ENCODE measurements at places on chromosomes 11 and 22.

DNA sequence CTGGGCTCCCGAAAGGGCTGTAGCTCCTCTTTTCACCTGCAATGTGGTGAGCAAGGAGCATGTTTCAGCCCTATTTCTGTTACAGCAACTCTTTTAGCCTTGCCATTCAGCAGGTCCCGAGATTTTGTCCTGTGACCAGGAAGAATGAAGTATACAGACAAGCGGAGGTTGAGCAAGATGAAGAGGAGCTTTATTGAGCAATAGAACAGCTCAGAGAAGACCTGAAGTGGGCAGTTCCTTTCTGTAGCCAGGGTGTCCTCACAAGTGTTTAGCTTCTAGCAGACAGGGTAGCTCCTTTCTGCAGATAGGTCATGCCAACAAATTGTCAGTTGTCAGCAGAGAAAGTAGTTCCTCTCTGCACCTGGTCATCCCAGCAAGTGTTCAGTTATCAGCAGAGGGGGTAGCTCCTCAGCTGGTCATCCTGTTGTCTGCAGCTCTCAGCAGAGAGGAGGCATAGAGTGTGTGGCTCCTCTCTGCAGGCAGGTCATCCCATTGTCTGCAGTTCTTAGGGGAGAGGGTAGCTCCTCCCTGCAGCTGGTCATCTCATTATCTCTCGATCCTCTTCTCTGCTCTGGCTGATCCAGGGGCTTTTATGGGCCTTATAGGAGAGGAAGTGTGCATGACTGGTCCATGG lies 5.4 kb upstream of the OR56A4 start:
- no peak for DNase-seq

DNA sequence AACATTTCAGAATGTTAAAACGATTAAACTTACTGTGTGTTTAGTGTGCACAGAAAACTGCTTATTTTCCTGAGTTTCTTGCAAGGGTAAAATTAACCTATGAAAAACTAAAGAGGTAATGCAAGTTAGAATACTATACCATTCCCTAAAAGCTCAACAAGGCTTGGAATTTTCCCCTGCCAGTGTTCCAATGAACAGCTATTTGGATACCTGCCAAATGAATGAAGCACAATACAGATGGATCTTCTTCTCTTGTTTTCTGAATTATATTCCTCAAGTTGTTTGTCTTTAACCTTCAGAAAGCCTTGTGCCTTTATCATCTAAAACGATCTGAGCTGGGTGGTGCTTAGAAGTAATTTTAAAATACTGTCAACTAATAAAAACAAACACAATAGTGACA lies 204.5 kb downstream of the LRRC4C start:
- no peak for DNase-seq

GRCh38 chr11:32331792-32332191 lies 103.5 kb downstream of the WT1 start:
- DNase-seq, result no peak

DNA sequence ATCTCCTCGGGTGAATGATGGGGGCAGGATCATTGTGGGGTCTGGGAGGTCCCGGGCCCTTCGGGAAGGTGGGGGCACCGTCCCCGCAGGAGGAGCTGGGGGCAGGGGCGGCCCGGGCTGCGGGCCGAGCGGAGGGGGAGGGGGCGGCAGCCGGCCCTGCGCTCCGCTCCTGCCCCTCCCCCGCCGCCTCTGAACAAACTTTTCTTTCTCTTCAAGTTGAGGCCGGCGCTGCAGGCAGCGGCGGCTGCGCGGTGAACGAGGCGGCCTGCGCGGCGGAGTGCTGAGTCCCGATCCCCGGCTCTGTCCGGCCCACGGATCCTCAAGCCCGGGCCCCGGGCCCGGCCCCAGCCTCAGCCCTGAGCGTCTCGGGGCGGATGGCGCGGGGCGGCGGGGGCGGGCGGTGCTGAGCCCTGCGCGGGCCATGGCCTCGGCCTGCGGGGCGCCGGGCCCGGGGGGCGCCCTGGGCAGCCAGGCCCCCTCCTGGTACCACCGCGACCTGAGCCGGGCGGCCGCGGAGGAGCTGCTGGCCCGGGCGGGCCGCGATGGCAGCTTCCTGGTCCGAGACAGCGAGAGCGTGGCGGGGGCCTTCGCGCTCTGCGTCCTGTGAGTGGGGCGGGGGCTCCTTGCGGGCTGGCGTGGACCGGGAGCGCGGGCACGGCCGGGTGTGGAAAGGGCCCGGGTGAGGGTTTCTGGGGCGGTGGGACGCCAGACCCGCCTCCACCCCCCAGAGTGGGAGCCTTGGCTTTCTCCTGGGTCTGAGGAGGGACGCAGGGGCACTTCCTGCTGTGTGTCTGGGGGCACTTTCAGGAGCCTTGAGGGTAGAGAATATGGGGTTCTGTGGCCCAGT lies at the start of gene INPPL1:
TSS of gene INPPL1 (plus strand) at position 204 of the 847 bp plus-strand sequence. CDS start at position 422, 218 bp downstream.
- DNase-seq, result peak; percentile 66

GRCh38 chr11:101456812-101457211 lies 127.0 kb downstream of the TRPC6 start:
- no peak for DNase-seq

GRCh38 chr11:2113776-2114175 lies 25.4 kb downstream of the IGF2 start:
- no peak for DNase-seq

DNA sequence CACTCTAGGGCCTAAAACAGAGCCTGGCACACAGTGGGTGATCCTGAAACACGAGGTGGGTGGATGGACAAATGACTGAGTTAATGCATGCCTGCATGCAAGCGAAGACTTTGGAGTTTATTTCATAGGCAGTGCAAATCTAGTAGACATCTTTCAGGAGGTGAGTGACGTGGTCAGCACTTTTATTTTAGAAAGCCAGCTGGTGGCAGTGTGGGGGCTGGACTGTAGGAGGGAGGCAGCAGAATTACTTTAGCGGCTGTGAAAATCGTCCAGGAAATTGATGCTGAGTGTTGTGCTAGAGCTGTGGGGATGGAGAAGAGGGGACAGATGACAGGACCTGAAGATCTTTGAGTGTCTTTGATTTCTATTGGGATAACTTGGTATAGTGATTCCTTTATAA lies 47.1 kb downstream of the BMAL1 start:
- DNase-seq, result no peak

DNA sequence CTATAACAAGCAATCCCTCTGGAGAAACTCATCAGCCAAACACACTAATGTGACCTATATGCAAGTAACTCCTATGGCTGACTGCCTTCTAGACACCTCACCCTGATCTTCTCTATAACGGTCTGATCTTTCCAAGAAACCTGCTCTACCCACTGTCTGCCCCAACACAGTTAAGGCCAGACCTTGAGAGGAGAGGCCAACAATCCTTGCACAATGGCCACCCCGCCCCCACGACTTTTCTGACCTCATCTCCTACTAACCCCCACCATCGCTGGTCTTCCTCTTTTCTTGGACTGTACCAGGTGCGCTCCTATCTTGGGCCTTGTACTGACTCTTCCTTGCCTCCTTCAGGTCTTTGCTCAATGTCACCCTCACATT lies 12.5 kb downstream of the HIRA start:
- no peak for DNase-seq

DNA sequence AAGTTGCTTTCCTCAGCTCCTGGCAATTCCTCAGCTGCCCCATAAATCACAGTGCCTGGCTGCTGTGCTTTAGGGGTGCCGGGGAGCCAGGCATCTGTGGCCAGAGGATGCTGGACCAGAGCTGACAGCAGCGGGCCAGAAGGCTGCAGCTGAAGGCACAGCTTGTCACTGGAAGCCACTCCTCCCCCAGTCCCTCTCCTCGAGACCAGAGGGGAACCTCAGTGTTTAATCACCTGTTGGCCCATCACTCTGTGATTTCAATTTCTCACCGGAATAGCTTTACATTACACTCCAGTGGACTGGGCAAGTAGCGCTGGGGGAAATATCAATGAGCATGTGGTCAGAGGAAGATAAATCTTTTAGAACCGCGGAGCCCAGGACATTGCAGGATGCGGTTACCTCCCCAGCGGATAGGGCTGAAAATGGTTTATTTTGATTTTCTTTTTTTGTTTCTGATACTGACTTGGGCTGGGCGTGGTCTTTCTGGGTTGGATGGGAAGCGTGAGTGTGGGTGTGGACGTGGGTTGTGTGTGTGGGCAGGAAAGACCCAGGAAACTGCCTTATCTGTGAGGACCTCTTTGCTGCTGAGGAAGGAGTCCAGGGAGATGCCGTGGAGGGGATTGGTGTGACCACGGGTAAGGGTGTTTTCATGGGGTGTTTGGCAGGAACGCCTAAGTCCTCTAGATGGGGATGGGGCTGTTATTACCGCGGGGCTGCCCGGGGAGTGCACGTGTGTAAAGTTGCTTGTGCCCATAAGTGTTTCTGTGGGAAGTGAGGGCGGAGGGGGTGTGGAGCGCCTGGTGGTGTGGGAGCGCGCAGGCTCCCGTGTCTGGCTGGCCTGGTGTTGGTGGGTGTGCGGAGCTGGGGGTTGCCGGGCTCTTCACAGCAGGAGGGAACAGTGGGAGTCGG lies 4.0 kb downstream of the DAGLA start:
- no peak for DNase-seq

GRCh38 chr22:27776650-27776958 lies 25.0 kb downstream of the MN1 start:
- DNase-seq, result no peak

DNA sequence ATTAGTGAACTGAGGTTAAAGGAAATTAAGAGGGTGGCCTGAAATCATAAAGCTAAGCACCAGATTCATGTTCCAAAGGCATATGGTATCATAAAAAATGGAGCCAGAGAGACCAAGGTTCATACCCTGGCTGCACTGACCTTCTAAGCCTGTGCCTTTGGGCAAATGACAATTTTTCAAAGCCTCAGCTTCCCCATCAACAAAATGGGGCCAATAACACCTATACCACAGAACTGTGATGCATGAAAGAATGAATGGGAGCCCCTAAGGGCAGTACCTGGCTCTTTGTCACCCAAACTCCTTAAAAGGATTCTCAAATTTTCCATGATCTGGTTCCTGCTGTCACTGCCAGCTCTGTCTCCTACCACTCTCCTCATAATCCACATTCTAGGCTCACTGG lies 72.5 kb downstream of the RAB30 start:
- DNase-seq, result no peak

GRCh38 chr11:78420796-78421209 lies 3.2 kb upstream of the GAB2 start:
- peak; percentile 64 for DNase-seq

- DNase-seq, result no peak
Measured at GRCh38 chr11:57095417-57095816, 86.3 kb upstream of the LRRC55 start.

GRCh38 chr11:102263379-102264003 lies 53.8 kb upstream of the BIRC3 start:
- peak; percentile 19 for DNase-seq

GRCh38 chr11:125345421-125346178 lies 150.5 kb downstream of the FEZ1 start:
- DNase-seq, result peak; percentile 46

- DNase-seq, result no peak
Measured at GRCh38 chr11:11636671-11637070, 14.9 kb upstream of the GALNT18 start.

DNA sequence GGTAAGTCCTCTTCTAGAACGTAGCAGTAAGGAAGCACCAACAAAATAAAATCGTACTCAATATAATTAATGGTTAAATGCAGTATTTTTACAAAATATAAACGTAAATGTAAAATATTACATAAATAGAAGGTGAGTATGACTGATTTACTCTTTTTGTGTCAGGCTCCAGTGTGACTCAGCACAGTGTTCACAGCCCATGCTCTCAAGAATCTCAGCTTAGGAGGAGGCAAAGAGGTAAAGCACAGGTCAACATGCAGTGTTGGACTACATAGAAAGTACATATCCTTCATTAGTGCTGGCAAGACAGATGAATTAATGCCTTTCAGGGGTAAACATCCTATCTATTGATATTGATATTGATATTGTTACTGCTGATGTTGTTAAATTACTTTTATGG lies 2050.6 kb upstream of the RAG2 start:
- DNase-seq, result no peak

- no peak for DNase-seq
Measured at GRCh38 chr11:15093432-15093831, 20.0 kb downstream of the CALCB start.

- no peak for DNase-seq
Measured at GRCh38 chr11:36300650-36301049, 4.6 kb downstream of the PRR5L start.

GRCh38 chr22:44797181-44797725 lies 44.9 kb downstream of the ARHGAP8 start:
- no peak for DNase-seq

GRCh38 chr11:63375434-63375833 lies 5.8 kb downstream of the SLC22A9 start:
- DNase-seq, result no peak

GRCh38 chr22:25360891-25361645 lies 141.6 kb downstream of the CRYBB2 start:
- DNase-seq, result peak; percentile 43

DNA sequence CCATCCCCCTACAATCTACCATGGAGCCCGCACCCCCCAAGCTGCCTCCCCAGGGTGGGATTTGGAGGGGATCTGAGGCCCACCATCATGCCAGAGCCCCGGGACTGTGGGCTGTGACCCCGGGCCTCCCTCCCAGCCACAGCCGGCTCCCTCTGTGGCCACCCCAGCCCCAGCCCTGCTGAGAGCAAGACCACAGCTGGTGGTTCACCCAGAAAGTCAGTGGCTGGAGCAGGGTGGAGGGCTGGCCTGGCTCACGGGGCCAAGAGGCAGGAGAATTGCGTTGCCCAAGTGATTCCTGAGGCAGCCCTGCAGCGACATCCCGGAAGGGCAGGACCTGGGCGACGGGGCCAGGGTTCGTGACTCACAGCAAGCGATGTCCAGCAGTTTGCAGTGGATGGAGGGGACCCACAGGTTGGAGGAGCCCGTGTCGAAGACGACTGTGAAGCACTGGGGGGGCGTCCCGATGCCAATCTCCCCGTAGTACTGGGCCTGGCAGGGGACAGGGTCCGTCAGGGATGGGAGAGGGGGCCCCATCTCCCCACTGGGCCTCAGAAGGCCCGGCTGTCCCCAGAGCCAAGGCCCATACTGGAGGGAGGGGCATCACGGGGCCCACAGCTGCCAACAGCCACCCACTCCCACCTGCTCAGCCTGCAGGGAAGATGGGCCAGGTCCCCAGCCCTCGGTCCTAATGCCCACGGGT lies 4.4 kb downstream of the CTSD start:
- no peak for DNase-seq

GRCh38 chr11:132901638-132902471 lies 630.4 kb downstream of the OPCML start:
- no peak for DNase-seq

Measured in ascending aorta (tissue), 2 donors.